Stimulated activated naive CD8-positive, alpha-beta T cell treated with anti-CD3 and anti-CD28 coated beads, Interleukin-15, amount 100 ng/mL, for 72 hours (primary cell): ENCODE measurements at places on chromosomes 2 and 18.

GRCh38 chr2:143398781-143399180, 269.6 kb downstream of the ARHGAP15 start:
- DNase-seq = no peak

DNA sequence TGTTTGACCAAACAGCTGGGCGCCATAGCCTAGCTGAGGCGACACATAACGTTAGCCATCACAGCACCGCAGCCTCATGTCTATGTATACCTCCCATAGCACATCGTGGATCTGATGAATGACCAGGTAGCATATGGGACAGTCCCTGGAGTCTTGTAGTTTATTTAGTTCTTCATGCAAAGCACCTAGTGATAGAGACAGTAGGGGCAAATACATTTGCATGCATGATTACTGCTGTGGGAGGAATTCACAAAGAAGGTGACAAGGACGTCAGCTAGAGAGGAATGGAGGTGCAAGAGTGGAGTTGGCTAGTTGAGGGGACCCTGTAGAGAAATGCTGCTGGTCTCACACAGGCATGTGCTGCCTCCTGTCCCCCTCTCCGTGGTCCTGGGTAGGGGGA, 478.9 kb upstream of the HS6ST1 start:
- no peak for DNase-seq

DNA sequence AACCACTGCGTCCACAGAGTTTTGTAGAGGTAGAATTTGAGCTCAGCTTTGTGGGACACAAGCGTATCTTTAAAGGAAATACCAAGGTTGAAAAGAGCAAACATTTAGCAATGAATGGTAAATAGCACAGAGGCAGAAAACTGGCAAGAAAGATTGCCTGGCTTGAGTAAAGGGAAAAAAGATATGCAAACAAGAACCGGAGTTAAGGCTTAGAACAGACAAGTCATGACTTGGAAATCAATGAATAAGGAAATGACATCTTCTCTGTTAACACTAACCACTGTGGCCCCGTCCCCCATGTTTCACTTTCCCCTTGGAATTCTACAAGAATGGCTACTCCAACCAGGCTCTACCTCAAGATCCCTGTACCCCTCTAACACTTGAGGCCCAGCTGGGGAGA, 3.8 kb downstream of the STAM2 start:
- no peak for DNase-seq

DNA sequence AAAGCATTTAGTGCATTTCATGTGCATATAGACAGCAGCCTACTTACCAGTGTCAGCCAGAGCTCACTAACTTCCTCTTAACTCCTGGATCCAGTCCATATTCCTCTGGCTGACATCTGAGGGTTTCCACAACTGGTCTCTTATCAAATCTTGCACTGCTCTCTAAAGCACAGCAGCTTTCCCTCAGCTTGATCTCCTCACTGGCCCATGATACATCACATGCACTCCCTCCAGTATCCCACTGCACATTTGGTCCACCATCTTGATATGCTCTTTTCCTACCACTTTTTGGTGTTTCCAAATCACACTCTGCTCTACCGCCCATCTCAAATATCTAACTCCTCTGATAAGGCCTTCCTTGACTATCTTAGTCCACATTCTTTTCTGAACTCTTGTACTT, 105.0 kb upstream of the ZFP36L2 start:
- DNase-seq = no peak

DNA sequence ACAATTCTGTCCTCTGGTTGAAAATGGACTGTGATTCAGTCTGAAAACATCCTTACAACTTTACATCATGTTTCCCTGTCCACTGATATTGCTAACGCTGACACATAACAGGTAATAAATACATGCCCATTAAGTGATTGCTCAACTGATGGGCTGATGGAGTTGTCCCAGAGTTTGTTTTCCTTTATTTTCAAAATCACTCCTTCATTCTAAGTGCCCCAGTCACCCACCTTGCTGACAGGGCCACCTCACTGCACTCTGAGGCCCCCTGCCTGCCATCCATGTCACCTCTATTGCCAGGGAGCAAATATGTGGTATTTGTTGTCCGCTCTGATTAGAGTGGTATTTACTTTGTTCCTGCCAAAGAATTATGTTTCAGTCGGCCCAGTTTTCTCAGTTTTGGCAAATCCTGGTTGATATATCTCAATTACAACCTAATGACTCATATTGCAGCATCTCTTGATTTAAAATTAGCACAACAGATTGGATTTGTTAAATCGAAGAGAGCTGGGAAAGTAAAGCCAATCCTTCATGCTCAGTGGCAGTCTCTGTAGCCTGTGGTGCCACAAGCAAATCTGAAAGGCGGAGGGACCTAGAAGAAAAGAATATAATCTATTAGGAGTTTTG, 105.1 kb downstream of the RDH14 start:
- DNase-seq = no peak
